ENCODE measurements at places on chromosomes 7 and 10.

DNA sequence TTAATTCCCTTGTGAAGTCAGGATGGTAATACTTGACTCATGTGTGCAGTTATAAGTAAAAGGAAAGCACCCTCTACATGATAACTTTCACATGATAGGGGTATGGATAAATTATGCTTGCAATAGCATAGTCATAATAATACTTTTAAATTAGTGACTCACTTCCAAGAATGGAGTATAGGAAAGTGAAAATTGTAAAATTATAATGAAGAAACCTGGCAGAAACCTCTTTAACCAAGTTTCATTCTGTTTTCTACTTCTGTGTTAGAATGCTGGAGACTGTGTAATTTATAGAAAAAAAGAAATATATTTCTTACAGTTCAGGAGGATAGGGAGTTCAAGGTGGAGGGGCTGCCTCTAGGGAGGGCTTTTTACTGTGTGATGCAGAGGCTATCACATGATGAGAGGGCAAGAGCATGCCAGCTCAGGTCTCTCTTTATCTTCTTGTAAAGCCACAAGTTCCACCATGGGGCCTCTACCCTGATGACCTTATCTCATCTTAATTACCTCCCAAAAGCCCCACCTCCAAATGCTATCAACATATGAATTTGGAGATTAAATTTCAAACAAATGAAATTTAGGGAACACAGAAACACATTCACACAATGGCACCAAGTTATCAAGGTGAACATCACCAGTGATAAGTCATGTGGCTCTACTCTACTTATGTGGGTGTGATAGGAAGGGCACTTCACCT, 43.2 kb downstream of the HDAC9 start:
- no peak for DNase-seq

GRCh38 chr7:98976396-98977185, 98.3 kb downstream of the TRRAP start:
- DNase-seq: no peak

- DNase-seq: no peak
These were observed 185.7 kb downstream of the TAX1BP1 start for GRCh38 chr7:27925573-27926201.

DNA sequence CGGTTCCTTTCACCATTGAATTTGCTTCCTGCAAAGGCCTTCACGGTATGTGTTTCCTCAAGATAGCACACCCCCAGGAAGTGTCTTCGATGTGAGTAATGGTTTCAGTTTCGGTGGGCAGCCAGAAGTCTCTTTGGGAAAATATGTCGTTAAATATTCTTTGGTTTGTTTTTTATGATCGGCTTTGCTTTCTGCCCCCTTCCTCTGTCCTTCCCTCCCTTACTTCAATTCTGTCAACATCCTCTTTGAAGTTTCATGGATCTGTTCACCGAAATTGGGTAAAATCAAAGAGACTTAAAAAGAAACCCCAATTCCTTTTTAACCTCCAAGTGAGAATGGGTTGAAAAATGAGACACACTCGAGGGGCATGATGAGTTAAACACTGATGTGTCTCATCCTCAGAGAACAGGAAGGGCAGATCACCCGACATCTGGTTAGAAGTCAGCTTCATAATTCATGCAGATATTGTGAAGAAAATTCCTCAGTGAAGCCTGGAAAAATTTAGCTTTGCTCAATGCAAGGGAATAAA, 170.8 kb upstream of the HABP2 start:
- no peak for DNase-seq

- no peak for DNase-seq
These were observed 71.4 kb downstream of the INSIG1 start for GRCh38 chr7:155368894-155369600.

DNA sequence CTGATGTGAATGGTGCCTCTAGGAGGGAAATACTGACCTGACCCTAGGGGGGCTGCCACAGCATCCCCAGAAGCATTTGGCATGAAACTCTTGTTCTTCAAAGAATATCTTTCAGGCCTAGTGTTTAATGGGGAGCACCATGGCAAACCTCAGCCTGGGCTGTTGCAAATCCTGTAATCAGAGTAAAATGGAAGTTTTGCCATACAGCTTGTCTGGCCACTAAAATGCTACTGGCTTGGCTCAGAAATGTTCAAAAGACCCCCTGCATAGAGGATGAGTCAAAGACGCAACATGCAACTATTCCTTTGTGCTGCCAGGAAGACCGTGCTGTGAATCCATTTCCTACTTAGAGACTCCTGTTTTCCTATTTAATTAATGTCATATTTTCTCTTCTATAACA, 26.7 kb downstream of the HECW1 start:
- DNase-seq: no peak

- no peak for DNase-seq
These were observed 145.9 kb upstream of the SEMA3E start for GRCh38 chr7:83794829-83795228.

DNA sequence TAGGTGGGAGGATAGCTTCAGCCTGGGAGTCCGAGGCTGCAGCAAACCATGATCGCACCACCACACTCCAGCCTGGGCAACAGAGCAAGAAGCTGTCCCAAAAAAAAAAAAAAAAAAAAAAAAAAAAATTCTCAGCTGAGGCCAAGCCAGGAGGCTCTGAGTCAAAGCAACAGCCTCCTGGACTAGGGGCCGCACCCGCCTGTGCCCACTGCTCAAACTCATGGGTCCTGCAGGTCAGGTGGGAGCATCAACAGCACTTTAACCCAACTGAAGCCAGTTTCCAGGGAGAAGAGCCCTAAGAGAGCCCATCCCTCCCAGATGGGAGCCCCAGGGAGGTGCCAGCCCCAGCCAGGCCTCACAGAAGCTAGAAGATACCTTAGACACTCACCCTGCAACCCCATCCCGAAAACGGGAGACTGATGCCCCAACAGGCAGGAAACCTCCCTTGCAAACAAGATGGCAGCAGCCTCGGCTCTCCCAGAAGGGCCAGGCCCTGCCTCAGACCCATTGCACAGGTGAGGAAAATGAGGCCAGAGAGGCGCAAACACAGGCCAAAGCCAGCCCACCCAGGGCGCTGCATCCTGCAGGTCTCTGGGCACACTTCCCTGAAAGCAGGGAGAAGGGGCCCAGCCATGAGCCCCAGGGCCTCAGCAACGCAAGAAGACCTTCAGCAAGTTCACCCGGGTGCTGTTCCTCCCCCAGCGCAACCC, 11.0 kb downstream of the PDGFA start:
- DNase-seq: no peak

DNA sequence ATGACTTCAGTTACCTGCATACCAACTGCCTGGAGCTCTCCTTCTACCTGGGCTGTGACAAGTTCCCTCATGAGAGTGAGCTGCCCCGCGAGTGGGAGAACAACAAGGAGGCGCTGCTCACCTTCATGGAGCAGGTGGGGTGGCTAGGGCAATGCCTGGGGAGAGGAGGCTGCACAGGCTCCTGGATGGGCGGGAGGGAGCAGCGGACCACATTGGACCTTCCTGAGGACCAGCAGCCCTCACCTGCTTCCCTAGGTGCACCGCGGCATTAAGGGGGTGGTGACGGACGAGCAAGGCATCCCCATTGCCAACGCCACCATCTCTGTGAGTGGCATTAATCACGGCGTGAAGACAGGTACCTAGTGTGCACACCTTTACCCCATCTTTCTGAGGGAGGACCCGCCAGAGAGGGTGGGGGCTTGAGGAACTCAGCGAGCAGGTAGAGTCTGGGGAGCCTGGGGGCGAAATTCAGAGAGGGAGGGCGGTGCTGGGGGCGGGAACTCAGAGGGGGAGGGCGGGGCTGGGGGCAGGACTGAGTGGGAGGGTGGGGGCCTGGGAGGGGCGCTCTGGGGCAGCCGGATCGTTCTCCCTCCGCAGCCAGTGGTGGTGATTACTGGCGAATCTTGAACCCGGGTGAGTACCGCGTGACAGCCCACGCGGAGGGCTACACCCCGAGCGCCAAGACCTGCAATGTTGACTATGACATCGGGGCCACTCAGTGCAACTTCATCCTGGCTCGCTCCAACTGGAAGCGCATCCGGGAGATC, 9.0 kb downstream of the AEBP1 start:
- no peak for DNase-seq

GRCh38 chr10:12401466-12401865, 52.1 kb downstream of the CAMK1D start:
- no peak for DNase-seq
